ENCODE measurements at places on chromosomes 1 and 21. TPM values are rescaled to one million over a fixed set of nuclear protein-coding genes. Genes with fewer than 3 reads are reported as not detected.

Gene BCL10
- 16.0 TPM for total RNA-seq

Gene S100A12
- total RNA-seq: not detected

Gene PGLYRP4
- total RNA-seq: not detected

Gene THRAP3
- 88.9 TPM for total RNA-seq

Gene OR2L13
- 0.38 TPM for total RNA-seq

Gene CATSPERE
- 3.0 TPM for total RNA-seq

Gene SEC22B
- total RNA-seq: 36.9 TPM

Gene DTL
- total RNA-seq: 1.2 TPM

Gene PCSK9
- total RNA-seq: not detected

Gene OR6N1
- not detected for total RNA-seq

Gene SPRR2F
- total RNA-seq: not detected

Gene HHIPL2
- total RNA-seq: 2.0 TPM

Gene LMO4
- 53.3 TPM for total RNA-seq

Gene EEIG2
- 8.6 TPM for total RNA-seq

Gene TNFSF4
- total RNA-seq: 0.49 TPM

Gene PPFIA4
- 3.0 TPM for total RNA-seq

Gene FAM72C
- not detected for total RNA-seq

Gene EFNA1
- total RNA-seq: 69.4 TPM

Gene TMED5
- 100 TPM for total RNA-seq

Gene EPHA10
- total RNA-seq: 0.54 TPM

Gene JTB
- 246 TPM for total RNA-seq

Gene ZFP69
- 4.8 TPM for total RNA-seq

Gene PAQR7
- total RNA-seq: 6.7 TPM

Gene IPO13
- 21.1 TPM for total RNA-seq

Gene SLFNL1
- total RNA-seq: 1.0 TPM

Gene OR2G6
- not detected for total RNA-seq

Gene SLC45A1
- 2.9 TPM for total RNA-seq

Gene S100A7A
- not detected for total RNA-seq

Gene TMEM69
- 15.7 TPM for total RNA-seq

Gene NBPF6
- not detected for total RNA-seq

Gene ADORA3
- 4.4 TPM for total RNA-seq

Gene RPTN
- total RNA-seq: not detected

Gene NPPB
- total RNA-seq: not detected

Gene HES4
- 10.6 TPM for total RNA-seq

Gene RHBG
- total RNA-seq: not detected

Gene INAVA
- 0.27 TPM for total RNA-seq

Gene SELL
- total RNA-seq: 4.2 TPM

Gene DNM3
- 13.6 TPM for total RNA-seq

Gene RAB4A
- 65.2 TPM for total RNA-seq

Gene TAF1A
- total RNA-seq: 7.4 TPM

Gene HORMAD1
- total RNA-seq: not detected

Gene CCDC185
- total RNA-seq: 0.27 TPM

Gene AMY1A
- 3.5 TPM for total RNA-seq

Gene RASSF5
- 14.1 TPM for total RNA-seq

Gene COL24A1
- total RNA-seq: 0.89 TPM

Gene GBP3
- 16.0 TPM for total RNA-seq

Gene SEMA6C
- total RNA-seq: 2.5 TPM

Gene ADGRL2
- 110 TPM for total RNA-seq

Gene PUM1
- total RNA-seq: 191 TPM

Gene MSH4
- not detected for total RNA-seq

Gene LRRC39
- total RNA-seq: 0.39 TPM
